ENCODE measurements at places on chromosomes 11 and 22.

GRCh38 chr22:43901976-43902643, 10.3 kb upstream of the PNPLA5 start:
- DNase-seq: no peak

- no peak for DNase-seq
These were observed 172.5 kb upstream of the TMEM45B start for GRCh38 chr11:129643031-129643721.

- peak; percentile 24 for DNase-seq
These were observed 12.5 kb downstream of the L3MBTL2 start for GRCh38 chr22:41217553-41218157.

DNA sequence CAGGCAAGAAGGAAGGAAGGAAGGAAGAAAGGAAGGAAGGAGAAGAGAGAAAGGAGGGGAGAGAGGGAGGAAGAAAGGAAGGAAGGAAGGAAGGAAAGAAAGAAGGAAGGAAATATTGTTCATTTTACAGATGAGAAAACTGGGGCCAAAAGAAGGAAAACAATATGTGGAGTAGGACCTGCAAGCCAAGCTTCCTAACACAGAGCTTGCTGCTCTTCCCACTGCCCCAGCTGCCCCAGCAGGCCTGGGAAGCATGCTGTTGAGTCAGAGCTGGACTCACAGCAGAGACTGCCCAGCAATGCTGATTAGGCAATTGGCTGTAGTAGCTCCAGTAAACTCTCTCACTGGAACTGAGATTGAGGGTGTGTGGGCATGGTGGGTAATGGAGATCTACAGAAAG, 42.6 kb upstream of the SMCO4 start:
- DNase-seq: no peak

DNA sequence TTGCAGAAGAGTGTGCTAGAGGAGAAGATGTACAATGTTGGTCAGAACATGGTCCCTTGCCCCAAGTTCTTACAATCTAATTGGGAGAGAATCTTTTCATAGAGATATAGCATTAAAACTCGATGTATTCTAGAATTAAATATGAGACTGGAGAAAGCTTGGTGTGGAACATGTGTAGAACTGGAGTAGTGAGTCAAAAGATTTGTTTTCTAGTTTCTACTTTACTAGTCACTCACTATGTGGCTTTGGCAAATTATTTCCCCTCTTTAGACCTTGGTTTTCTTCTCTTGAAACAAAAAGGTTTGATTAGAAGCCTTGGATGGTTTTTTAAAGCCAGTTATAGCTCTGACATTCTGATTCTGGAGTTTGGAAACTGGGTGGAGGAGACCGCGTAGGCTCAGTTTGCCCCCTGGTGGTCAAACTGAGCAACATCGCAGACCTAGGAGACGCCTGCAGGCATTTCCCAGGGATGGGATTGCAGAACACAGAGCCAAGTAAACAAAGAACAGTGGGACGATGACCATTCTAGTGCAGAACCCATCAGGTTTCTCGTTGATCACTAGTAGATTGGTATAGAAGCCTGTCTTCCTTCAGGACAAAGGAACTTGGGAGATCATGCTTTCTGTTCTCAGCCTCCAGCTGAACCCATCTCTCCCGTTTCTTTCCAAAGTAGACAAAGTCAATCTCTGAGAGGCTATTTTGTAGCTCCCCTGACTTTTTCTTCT, 8.5 kb upstream of the CHRDL2 start:
- DNase-seq: peak; percentile 43

GRCh38 chr22:26259510-26259909, 90.2 kb downstream of the SEZ6L start:
- no peak for DNase-seq

- no peak for DNase-seq
These were observed 21.1 kb downstream of the MIF start for GRCh38 chr22:23915290-23915689.

- DNase-seq: no peak
These were observed 381.3 kb downstream of the CTTN start for GRCh38 chr11:70779433-70780245.

DNA sequence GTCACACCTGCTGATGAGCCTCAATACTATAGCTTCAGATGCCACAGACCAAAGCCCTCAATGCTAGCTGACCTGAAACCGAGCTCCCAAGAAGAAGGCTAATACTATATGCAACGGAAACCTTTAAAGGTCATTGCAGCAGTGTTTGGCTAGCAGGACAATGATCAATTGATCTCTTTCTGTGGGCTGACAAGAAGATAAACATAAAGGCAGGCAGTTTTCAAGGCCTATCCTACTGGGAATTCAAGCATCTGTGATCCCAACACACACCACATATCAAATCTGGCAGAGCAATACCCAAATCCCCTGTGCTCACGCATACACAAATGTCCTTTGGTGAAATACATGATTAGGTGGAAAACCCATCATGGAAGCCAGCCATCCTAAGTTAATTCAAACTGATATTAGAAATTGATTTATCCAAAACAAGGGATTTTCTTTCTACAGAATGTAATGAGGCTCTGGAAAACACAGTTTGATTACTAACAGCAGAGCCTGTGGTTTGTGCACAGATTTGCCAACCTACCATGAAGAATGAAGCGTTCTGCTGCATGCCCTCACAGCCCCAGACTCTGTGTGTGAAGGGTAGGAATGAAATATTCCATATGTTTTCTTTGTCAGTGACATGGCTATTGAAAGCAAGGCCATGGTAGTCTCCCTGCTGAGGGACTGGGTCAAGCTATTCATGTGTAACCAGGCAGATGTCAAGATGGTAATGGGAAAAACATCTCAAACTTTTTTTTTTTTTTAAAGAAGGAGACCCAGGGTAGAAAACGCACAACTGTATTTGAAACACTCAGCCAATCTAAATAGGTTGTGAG, 12.2 kb downstream of the LGR4 start:
- DNase-seq: no peak

- no peak for DNase-seq
These were observed 90.9 kb downstream of the APIP start for GRCh38 chr11:34825315-34825669.

DNA sequence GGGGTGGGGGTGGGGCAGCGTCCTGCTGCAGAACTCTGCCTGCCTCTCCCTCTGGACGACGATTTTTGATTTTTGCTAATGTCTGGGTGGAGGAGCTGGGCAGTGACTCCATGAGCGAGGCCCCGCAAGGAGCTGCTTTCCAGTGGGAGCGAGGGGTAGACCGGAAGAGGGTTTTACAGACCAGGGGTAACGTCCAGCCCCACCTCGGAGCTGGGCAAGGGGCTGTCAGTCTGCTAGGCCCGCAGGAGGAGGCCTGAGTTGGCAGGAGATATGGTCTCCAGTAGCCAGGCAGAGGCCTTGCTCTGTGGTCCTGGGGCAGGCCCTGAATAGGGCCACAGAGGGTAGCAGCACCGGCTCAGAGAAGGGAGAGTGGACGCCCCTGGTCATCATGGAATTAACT, 9.0 kb downstream of the MAPK8IP2 start:
- DNase-seq: no peak

- DNase-seq: no peak
These were observed 90.3 kb upstream of the SEZ6L start for GRCh38 chr22:26079009-26079408.

GRCh38 chr11:10443152-10443551, 11.9 kb upstream of the AMPD3 start:
- no peak for DNase-seq

DNA sequence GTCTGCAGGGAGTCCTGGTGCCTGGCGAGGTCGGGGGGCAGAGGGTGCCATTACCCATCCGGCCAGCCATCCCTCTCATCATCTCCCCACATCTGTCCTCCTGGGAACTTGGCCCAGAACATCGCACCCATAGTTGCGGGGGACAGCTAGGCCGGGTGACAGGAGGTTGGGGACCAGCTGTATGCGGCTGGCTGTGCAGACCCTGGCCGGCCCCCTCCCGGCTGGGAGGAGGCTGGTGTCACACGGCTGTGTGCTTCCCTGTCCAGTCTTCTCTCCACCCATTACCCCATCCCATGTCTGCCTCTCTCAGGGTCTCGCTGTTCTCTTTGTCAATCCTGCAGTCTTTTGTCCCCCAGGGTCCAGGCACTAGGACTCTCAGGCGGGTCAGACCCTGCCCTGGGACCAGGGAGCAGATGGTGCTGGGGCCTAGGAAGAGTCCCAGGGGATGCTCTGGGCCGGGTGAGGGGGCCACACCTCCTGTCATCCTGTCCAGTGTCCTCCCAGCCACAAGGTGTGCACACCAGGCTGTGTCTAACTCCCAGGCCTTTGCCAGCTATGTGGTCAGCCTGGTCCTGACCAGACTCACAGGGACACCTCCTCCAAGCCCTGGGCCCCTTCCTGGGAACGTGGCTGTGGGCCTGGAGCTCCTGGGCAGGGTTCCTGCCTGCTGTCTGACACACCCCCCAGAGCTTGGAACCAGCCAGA, 6.4 kb upstream of the TBX1 start:
- DNase-seq: no peak

DNA sequence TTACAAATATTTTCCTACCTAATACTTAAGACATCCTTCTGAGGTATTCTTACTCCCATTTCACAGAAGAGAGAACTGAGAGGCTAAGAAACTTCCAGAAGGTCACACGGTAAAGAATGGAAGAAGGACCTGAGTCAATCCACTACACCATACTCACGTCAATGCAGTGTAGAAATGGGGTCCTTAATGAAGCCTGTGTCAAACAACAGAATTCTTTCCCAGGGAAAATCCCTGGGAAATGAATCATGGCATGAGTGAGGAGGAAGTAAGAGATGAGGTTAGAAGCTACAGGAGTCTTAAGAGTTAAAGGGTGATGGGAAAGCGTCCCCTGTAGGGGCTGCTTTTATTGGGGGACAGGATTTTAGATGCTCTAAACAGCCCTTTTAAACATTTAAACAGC, 147.9 kb downstream of the C11orf91 start:
- no peak for DNase-seq

GRCh38 chr11:57764021-57764420, 2.4 kb downstream of the CTNND1 start:
- no peak for DNase-seq

- DNase-seq: no peak
These were observed 60.7 kb downstream of the STK33 start for GRCh38 chr11:8533332-8533731.

- no peak for DNase-seq
These were observed 30.5 kb upstream of the GCAT start for GRCh38 chr22:37777122-37777687.

DNA sequence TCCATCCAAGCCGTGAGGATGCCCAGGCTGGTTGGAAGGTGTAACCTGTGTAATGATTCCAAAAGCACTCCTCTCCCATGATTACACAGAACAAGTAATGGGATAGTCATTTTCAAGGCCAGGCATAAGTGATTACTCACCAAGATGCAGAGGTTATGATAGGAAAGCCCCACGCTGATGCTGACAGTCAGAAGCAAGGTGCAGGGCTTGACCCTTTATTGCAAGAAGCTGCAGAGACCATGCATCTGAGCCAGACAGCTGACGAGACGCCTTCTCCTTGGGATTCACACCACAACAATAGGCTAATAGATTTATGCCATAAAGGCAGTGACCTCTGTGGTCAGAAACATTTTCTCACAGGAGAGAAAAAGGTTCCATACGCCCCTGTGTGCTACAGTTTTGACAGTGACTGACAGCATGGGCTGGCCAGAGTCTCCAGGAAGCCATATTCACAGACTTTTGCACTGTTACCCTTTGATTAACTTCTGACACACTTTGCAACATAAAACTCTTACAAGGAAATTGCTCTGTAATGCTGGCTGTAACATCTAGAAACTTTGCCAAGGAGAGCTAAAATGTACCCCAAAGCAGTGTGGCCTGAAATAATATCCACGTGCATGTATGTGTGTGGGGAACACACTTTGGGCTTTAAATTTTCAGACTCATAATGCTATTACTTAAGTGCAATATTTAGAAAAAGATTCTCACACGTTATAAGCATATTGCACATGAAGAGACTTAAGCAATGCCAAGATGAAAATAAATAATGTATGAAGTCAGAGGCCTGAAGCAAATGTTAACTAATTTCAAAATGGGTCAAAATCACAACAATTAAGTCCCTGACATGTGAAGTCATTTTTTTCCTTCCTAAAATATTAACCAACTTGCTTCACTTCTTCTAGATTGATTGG, 1079.0 kb upstream of the TENM4 start:
- DNase-seq: no peak

DNA sequence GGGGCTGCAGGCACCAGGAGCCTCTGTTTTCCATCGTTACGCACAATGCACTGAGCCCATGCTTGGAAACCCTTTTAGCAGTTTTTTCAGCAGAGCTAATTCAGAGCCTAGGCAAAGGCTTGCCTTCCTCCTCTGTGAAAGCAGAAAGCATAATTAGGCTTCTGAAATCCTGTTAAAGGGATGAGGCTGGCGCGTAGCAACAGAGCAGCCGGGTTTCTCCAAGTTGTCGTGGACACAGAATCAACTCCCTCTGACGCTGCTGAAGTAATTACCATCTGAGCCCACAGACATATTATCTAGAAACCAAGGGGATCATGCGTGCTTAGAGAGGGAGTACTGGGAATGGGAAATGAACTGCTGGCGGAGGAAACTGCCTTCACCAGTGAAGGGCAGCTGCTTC, 85.4 kb downstream of the MYO18B start:
- DNase-seq: no peak

DNA sequence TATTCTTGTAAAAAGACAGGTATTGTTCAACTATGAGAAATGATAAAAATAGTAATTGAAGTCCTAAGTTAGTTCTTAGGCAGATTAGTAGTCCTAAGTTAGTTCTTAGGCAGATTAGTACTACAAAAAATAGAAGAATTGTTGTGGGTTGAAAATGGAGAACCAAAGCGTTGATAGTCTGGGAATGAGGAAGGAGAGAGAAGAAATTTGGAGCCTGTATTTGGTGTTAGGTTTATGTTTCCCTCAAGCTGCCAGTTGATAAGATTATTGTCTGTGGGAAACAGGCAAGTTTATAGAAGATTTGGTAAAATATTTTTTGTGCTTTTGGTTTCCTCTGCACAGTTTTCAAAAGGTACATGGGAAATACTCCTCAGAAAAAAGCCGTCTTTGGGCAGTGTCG, 3.6 kb downstream of the BCO2 start:
- DNase-seq: no peak

- DNase-seq: no peak
These were observed 20.1 kb upstream of the BDNF start for GRCh38 chr11:27720277-27720830.
